Activated CD4-positive, alpha-beta T cell treated with anti-CD3 and anti-CD28 coated beads, Interleukin-2, amount 50 U/mL, for 48 hours (primary cell): ENCODE measurements at places on chromosomes 16 and 17.
A peak's percentile ranks its signal among the peaks of the same experiment; 100 is the strongest.

- DNase-seq = peak; percentile 34
Observed at GRCh38 chr17:73643001-73643851, 1.0 kb downstream of the SDK2 start.

GRCh38 chr17:11855306-11855705 lies 142.0 kb downstream of the ZNF18 start:
- no peak for DNase-seq

GRCh38 chr16:57479205-57479975 lies 6.9 kb downstream of the DOK4 start:
- no peak for DNase-seq

DNA sequence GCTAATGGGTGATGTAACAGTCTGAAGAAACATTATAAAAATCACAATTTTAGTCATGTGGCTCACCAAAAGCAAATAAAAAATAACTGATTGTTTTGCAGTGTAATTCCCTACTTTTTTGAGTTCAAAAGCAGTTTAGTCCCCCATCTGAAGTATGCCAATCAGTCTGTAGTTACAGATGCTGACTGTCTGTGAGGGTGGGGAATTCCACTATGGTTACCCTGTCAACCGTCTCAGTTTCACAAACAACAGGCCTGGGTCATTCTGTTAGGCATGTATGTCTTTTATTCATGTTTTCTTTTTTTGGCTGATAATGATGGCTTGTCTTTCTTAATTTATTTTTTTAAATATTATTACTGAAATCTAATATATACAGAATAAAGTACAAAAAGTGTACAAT lies 69.3 kb downstream of the STXBP4 start:
- no peak for DNase-seq

GRCh38 chr17:17395246-17395802 lies 81.5 kb upstream of the MED9 start:
- no peak for DNase-seq

- DNase-seq = no peak
Observed at GRCh38 chr16:19136549-19137196, 22.9 kb downstream of the ITPRIPL2 start.

DNA sequence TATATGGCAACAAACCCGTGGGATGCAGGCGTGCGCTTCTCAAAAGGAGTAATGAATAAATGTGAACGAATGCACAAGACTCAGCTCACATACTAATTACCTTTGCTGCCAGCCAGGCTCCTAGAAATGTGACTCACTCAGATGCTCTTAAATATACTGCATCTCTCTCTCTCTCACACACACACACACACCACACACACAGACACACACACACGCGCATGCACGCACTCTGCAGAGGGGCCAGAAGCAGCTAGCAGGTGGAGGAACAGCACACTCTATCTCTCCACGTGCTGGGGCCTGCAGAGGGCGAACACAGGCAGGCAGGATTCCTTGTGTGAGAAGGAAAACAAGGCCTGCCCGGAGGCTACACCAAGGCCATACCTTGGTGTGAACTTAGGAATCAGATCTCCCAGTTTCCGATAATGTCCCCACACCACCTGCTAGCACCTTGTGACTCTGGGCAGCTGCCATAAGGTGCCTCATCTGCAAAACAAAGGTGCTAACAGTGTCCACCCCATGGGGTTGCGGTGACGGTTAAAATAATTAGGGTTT lies 5.3 kb downstream of the GPRC5B start:
- no peak for DNase-seq

DNA sequence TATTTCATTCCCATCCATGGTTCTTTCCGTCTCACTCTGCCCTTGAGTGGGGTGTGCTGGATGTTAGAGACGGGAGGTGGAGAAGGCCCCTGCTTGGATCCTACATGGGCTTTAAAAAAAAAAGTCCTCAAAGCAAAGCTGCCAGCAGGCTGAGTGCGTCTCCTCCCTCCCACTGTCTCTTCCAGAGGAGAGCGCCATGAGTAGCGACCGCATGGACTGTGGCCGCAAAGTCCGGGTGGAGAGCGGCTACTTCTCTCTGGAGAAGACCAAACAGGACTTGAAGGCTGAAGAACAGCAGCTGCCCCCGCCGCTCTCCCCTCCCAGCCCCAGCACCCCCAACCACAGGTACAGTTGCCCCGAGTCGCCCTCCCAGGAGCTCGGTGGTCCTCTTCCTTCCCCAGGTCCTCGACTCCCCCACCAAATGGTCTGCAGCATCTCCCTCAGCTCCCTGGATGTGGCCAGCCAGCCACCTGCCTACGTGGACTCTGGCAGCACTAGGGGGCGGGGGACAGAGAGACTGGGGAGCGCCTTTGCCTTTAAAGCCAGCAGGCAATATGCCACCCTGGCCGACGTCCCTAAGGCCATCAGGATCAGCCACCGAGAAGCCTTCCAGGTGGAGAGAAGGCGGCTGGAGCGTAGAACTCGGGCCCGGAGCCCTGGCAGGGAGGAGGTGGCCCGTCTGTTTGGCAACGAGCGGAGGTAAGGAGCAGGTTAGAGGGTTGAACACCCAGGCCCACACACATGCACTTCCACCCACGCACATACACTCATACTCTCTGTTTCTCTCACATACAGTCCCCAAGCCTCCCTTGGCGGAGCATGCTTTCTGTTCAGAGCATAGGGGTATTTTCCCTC lies 68.2 kb downstream of the PLD6 start:
- no peak for DNase-seq

GRCh38 chr16:81842564-81843242 lies 63.6 kb downstream of the PLCG2 start:
- no peak for DNase-seq

DNA sequence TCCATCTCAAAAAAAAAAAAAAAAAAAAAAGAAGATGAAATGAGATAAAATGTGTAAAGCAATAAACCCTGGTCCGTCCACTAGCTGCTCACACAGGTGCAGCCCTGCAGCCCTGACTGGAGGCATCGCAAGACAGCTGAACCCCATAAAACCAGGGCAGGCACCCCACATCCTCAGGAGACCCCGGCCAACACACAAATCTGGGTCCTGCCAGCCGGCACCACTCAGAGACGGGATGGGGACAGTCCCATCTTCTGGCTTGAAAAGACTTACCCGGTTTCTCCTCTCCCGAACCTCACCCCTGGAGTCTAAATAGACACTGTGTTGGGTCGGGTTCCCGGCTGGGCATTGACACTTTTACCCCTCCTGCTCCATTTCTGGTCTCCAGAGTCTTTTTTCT lies 52.7 kb upstream of the TNRC6C start:
- DNase-seq = no peak

- DNase-seq = peak; percentile 29
Observed at GRCh38 chr16:1458336-1458976, 14.1 kb upstream of the CCDC154 start.

GRCh38 chr17:50541716-50542688 lies 5.0 kb upstream of the SPATA20 start:
- peak; percentile 85 for DNase-seq

GRCh38 chr16:1960665-1961630 lies 1.6 kb downstream of the NDUFB10 start:
- DNase-seq = peak; percentile 71

GRCh38 chr17:62707425-62707739 lies 79.9 kb downstream of the MRC2 start:
- no peak for DNase-seq

GRCh38 chr17:8735336-8735939 lies 9.2 kb downstream of the CCDC42 start:
- no peak for DNase-seq

DNA sequence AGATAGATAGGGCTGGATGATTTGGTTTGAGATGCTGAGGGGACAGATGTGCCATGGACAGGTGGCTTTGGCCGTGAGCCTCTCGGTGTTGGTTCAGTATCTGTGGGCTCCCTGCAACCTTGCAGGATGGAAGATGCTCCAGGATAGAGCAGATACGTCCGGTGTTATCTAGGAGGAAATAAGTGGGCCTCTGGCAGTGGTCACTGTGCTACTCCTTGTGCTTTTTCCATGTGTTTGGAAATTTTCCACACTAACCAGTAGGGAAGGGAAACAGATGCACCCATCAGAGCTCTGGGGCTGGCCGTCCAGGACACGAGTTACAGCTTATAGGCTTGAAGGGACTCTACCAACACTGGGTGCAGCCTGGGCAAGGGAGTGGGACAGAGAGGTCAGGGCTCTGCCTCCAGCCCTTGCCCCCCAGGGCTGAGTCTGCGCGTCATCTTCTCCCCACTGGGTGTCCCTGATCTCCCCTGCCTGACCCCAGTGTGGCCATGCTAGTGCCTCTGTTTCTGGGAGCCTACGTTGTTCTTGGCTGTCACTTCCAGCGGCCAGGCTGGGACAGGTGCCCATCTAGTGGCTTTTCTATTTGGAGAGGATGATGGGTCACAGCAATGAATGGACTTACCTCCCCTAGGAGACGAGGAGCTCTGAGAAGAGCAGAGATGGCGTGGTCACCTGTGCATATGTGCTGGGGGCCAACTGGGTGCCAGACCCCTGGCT lies 166.9 kb downstream of the SEC14L1 start:
- no peak for DNase-seq

DNA sequence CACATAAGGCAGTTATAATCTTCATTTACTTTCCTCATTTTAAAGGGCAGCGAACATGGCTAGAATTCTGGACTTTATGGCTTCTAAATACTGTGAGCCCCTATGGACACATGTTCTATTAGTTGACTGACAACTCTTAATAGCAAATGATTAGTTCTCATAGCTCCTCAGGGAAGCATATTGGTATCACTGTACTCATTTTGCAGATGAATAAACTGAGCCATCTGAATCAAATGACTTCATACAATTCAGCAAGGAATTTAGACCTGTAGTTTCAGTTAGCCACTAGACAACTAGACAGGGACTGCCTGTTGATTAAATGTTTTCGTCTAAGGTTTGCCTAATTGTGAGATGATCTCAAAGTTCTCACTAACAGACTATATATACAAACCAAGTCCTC lies 9.7 kb downstream of the TOB1 start:
- DNase-seq = no peak

DNA sequence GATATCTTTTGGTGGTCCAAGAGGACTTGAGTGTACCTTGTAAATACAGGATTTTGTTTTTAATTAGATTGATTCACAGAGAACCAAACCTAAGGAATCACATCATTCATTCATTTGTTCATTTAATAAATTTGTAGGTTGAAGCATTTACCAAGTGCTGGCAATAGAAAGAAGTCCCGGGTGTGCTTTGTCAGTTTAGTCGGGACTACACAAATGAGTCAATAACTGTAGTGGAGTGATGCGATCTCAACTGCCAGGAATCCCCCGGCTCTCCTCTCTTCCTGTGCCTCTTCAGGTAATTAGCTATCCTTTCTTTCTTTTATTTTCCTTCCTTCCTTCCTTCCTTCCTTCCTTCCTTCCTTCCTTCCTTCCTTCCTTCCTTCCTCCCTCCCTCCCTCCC lies 1.4 kb upstream of the WWOX start:
- no peak for DNase-seq

- no peak for DNase-seq
Observed at GRCh38 chr16:24508614-24509013, 30.8 kb upstream of the RBBP6 start.

DNA sequence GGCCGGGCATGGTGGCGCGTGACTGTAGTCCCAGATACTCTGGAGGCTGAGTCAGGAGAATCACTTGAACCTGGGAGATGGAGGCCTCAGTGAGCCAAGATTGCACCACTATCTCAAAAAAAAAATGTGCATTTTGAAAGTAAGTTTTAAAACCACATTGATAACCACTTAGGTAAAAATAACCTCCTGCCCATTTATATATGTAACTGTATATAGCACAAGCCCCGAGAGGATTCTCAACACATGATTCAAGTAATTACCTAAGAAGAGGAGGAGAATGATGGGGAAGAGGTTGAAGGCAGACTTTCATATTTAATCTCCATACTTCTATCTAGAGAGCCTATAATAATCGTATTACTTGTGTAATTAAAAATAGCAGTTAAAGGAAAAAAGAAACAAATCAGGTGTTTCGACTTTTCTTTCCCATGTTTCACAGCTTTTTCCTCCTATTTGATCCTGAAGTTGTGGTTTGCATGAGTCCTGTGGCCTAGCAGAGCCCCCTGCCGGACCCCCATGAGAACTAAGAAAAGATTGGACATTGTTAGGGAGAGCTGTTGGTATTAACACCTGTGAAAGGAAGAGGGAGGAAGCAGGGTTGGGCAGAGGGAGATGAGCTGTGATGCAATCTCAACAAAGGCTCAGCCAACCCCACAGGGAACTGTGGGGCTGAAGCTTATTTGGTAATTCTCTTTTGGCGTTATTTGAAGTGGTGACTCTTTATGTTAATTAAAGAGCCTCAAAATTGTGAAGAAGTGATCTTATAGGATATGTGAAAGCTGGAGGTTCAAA lies 22.1 kb downstream of the PMFBP1 start:
- no peak for DNase-seq

GRCh38 chr17:57553991-57554825 lies 190.9 kb downstream of the CCDC182 start:
- no peak for DNase-seq

- no peak for DNase-seq
Observed at GRCh38 chr16:87495578-87496446, 3.0 kb upstream of the ZCCHC14 start.

- no peak for DNase-seq
Observed at GRCh38 chr16:48949636-48950035, 332.0 kb downstream of the CBLN1 start.

DNA sequence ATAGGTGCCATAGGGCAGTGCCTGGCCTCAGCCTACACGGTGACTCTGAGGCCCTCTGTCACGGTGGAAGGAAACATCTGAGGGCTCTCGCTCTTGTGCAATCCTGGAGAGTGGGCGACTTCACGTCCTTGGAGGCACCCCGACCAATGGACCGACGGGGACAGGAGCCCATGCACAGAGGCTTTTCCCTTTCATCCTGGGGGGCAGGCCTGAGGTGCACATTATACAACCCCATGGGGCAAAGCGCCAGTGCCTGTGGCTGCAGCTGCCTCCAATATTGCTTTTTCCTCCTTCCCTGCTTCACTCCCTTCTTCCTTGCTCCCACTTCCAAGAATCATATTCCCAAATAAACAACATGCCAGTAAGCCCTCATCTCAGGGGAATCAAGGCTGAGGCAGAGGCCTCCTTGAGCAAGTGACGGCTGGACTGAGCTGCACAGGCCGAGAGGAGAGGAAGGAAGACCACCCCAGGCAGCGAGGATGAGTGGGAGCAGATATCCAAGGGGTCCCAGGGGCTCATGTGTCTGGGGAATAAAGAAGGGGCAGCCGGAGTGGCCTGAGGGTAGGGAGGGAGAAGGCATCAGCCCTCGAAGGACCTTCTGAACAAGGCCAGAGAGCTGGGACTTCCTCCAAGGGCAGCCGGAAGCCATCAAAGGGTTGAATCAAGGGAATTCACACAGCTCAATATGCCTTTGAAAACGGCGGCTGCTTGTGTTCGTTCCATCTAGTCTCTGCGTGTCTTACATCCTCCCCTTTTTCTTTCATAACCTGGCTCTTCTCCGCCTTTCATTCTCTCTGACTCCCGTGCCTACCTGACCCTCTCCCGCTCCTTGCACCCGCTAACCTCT lies 42.6 kb upstream of the RPL38 start:
- no peak for DNase-seq

DNA sequence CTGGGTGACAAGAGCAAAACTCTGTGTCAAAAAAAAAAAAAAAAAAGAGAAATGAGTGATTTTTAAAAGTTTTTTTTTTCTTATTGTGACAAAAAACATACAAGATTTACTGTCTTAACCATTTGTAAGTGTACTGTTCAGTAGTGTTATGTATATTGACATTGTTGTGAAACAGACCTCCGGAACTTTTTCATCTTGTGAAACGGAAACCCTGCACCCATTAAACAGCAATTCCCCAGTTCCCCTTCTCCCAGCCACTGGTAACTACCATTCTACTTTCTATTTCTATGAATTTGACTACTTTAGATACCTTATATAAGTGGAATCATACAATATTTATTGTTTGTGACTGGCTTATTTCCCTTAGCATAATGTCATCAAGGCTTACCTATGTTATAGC lies 18.7 kb downstream of the DUS2 start:
- no peak for DNase-seq

GRCh38 chr16:2033057-2033908 lies 6.6 kb downstream of the NHERF2 start:
- no peak for DNase-seq
